ENCODE measurements at places on chromosomes 3 and 15.
A peak's percentile ranks its signal among the peaks of the same experiment; 100 is the strongest.

GRCh38 chr3:74067296-74067695, 442.6 kb upstream of the PDZRN3 start:
- DNase-seq, result peak; percentile 34

DNA sequence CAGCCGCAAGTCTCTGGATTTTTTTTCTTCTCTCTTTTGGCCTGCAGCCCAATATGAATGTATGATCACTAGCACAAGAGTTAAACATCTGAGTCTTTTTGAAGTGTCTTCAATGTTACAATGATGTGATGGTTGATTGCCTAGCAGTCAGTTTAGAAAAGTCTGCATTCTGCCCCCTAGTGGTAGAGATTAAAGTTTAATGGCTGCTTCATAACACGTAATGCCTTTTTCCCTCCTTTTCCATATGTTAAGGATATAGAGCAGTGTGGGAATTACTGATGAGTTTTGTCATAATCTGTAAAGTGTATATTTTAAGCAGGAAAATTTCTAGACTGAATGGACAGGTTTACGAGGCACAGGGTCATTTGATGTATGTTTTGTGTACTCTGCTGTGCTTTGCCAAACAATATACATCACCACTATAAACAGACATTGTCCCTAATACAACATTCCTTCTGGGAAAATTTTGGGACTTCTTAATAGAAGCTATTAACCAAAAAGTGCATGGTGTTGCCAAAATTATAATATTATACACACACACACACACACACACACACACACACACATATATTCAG, 1038.5 kb upstream of the NR2F2 start:
- DNase-seq, result peak; percentile 26

GRCh38 chr3:20310629-20311028, 124.6 kb upstream of the SGO1 start:
- no peak for DNase-seq

DNA sequence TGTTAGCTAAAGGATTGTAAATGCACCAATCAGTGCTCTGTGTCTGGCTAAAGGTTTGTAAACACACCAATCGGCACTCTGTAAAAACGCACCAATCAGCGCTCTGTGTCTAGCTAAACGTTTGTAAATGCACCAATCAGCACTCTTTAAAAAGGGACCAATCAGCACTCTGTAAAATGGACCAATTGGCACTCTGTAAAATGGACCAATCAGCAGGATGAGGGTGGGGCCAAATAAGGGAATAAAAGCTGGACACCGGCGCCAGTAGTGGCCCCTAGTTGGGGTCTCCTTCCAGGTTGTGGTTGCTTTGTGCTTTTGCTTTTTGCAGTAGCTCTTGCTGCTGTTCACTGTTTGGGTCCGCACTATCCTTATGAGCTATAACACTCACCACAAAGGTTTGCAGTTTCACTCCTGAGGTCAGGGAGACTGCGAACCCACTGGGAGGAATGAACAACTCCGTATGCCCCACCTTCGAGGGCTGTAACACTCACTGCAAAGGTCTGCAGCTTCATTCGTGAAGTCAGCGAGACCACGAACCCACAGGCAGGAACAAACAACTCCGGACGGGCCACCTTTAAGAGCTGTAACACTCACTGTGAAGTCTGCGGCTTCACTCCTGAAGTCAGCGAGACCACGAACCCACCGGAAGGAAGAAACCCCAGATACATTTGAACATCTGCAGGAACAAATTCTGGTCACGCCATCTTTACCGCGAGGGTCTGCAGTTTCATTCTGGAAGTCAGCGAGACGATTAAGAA, 1.1 kb upstream of the SUCLG2 start:
- DNase-seq, result no peak
